HuH-7.5 (cell line): ENCODE measurements at places on chromosomes 6 and 20.
A peak's percentile ranks its signal among the peaks of the same experiment; 100 is the strongest.

GRCh38 chr6:127178746-127179145 is 60.3 kb downstream of the RSPO3 start:
- DNase-seq, result no peak

DNA sequence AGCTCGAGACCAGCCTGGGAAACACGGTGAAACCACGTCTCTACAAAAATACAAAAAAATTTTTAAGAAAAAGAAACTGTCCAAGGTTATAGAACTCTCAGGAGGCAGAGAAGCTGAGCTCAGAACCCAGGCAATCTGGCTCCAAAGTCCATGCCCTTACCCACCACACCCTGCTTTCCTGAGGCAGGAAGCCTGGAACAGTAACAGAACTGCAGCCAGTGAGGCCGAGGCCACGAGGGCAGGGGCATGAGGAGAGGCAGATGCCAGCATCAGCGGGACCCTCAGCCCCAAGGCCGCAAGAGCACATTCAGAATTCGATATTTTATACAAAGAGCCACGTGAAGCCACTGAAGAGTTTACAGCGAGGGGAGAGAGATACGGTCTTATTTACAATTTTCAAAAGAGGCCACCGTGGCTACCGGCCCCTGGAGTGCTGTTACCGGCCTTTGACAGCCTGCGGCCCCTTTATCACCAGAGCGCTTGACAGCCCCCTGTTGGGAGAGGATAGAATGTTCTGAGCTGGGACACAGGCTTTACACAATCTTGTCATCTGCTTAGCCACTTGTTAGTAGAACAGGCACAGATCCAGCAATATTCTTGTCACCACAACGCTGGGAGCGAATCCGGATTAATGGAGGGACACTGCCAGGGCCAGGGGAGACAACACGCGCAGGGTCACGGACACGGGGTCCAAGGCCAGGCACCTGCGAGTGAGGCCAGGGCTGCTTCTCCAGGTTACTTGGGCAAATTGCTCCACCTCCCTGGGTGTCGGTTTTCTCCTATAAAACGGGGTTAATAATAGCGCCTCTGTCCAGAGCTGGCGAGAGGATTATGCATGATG is 5.6 kb downstream of the SPATA2 start:
- DNase-seq, result peak; percentile 66

GRCh38 chr20:2402271-2402980 is 21.7 kb downstream of the TGM6 start:
- DNase-seq, result peak; percentile 55

- no peak for DNase-seq
Measured at GRCh38 chr6:2385471-2385983, 140.1 kb upstream of the GMDS start.

- no peak for DNase-seq
Measured at GRCh38 chr6:139533171-139533570, 158.7 kb upstream of the CITED2 start.

- no peak for DNase-seq
Measured at GRCh38 chr6:56420296-56420695, 172.9 kb upstream of the COL21A1 start.

GRCh38 chr6:68757821-68758220 is 122.7 kb downstream of the ADGRB3 start:
- no peak for DNase-seq

DNA sequence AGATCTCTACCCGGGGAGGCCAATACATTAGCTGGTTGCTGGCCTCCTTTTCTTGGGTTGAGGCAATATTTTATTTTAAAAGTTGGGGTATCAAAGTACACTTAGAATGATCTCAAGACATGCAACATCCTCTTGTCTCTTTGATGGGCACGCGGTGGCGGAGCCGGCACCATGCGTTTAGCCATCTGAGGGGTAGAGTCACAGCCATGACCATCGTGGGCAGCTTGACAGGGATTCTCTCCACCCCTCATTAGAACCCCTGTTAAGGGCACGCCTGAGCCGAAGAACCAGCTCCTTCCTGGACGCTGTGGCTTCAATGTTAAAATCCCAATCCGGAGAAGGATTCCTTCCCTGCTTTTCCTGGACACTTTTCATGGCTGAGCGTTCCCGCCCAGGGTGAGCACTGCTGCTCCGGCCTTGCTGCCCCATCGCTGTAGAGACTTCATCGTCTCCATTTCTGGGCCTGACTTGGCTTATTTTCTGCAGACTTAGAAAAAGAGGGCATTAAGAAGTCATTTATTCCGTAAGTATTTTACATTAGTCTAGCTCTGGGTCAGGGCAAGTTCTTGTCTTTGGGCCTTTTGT is 142.7 kb upstream of the CDH4 start:
- DNase-seq, result no peak
